ENCODE measurements at places on chromosomes 3 and 15. TPM values are rescaled to one million over a fixed set of nuclear protein-coding genes. Genes with fewer than 3 reads are reported as not detected.

GRCh38 chr3:177106184-177106583 is 91.1 kb downstream of the TBL1XR1 start:
- DNase-seq, result no peak

DNA sequence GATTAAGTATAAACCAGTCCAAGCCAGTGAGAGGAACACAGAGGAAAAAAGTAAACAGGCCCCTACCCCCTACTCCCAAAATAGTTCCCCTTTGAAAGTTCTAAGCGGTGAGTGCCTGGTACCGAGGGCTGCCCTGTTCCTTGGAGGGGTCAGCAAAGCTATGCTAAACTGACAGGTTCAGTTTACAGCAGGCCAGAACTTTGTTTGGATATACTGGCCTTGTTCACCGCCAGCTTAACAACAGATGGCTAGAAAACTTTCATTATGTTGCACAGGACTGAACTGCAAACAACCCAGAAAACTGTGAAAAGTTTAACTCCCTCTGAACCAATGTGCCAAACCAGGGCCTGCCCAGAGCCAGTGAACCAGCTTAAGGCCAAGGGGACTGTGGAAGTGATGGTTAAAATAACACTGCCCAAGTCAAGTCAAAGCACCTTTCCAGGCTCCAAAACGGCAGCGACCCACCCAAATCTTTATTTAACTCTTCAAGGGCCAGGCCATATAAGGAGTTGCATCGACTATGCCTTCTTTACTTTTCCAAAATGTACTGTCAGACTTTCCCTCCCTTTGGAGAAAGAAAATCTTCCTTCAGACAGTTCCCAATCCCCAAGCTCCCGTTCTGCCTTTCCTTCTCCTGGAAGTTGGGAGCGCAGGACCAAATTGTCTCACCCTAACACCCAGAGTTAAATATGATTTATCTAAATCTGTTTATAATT is 448.0 kb downstream of the FOXP1 start:
- no peak for DNase-seq

- DNase-seq, result no peak
Measured at GRCh38 chr3:185215873-185216606, 37.8 kb downstream of the EHHADH start.

DNA sequence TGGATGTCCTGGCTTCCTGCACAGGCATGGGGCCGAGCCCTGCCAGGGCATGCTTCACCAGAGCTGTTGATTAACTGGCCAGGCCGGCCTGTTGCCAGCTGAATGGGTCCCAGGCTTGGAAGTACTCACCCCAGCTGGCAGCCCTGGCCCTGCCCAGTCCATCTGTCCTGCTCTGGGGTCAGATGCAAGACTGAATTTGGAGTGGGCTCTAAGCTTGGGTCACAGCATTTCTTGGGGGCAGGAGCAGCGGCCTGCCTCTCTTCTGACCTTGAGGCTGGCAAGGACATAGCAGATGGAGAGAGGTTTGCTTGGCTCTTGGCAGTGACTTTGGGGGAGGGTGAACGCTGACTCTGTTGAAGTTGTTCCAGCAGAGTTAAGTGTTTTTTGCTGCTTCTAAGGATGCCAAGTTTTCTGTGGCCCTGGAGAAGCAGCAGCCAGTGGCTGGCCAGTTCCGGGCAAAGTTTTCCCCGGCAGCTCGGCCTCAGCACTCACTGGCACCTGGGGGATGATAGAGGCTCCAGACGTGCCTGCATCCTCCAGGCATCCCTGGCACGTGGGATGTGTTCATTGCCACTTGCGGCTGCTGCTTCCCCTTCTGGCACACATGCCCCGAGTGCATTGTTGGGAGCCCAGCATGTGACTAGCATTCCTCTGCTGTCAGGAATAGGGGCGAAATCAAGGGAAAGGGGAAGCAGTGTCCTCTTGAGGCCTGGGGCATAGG is 22.9 kb downstream of the PDIA5 start:
- DNase-seq, result no peak

DNA sequence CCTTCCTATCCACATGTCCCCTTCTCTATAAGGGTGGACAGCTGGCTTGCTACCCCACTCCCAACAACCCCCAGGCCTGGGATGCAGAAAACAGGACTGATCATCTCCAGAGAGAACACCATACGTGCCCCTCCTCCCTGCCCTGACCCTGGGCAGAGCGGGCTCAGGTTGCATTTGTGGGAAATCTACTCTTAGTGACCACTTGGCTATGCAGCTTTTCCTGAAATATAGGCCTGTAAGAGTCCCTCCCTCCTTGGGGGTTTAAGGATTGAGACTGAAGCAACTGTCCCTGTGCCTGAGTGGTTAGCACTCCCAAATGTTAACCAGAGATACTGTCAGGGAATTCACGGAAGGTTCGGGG is 11.7 kb downstream of the SH2D7 start:
- no peak for DNase-seq

DNA sequence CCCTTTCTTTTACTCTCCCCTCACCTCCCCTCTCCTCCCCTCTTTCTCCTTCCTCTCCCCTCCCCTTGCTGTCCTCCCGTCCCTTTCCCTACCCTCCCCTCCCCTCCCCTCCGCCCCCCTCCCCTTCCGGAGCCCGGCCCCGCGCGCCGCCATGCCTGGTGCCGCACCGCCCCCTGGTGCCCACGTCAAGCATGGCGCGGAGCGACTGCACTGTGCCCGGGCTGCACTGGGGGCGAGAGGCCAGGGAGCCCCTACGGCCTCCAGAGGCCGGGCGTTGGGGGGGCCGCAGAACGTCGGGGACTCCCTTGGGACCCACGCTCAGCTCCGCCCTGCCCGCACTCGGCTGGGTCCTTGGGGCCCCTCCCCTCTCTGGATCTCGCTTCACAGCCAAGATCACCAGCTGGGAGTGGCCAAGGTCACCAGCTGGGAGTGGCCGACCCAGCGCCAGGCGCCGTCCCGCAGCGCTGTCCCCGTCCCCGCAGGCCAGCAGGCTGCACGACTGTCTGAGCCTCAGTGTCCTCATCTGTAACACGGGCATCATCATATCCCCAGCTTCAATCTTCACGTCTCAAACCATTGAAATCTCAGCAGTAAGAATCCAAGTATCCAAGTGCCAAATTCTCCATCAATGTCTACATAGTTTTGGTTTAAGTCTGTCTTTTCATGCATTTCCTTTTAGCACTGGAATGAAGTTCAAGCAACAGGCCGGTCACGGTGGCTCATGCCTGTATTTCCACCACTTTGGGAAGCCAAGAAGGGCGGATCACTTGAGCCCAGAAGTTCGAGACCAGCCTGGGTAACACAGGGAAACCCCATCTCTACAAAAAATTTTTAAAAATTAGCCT is 42.5 kb downstream of the TPRA1 start:
- DNase-seq, result peak; percentile 93

GRCh38 chr3:172520301-172520831 is 2.9 kb downstream of the TNFSF10 start:
- no peak for DNase-seq

DNA sequence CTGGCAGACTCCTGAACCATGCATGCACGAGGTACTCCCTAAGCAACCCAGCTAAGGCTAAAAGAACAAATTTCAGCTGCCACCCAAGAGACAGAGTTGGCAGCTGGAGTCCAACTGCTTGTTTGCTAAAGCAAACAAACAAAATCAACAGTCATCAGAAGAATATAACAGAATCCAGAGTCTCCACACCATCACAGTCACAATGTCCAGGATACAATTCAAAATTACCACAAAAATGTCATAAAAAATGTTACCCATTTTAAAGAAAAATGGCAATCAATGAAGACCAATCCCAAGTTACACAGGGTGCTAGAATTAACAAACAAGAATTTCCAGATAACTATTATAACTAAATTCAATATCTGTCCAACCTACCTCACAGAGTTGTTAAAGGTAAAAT is 42.9 kb downstream of the RFTN1 start:
- no peak for DNase-seq

DNA sequence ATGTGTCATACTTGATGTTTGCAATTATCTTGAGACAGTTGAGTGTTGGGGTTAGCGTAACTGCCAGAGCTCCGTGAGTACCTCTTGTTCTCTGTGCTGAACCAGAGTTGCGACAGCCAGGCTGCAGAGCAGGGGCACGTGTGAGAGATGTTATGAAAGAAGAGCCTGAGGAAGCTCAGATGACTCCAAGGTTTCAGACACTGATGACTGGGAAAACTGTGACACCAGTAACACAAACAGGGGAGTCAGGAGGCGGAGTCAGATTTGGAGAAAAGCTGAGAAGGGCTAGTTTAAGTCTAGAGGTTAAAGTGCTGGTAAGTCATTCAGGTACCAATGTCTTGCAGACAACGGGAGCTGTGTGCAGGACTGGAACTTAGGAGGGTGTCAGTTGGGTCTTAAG is 45.0 kb downstream of the BLM start:
- DNase-seq, result no peak

GRCh38 chr3:194194757-194195085 is 58.8 kb downstream of the HES1 start:
- DNase-seq, result no peak

DNA sequence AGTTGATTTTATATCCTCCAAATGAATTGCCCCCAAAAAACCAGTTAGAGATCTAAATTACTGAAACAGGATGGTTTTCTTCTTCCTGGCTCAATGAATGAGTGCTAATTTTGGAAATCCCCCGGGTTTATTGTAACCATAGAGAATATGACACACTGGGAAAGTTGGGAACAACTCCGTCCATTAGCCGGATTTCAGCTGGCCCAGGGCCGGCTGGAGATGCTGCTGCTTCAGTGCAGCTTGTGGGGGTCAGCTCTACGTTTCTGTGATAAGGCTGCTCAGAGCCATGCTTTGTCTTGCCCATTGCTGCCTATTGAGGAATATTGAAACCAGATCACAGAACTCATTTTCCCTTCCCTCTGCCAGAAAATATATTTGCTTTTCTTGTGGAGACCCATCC is 20.3 kb downstream of the GYG1 start:
- no peak for DNase-seq

- DNase-seq, result no peak
Measured at GRCh38 chr15:77104155-77104554, 33.2 kb upstream of the TSPAN3 start.

- DNase-seq, result no peak
Measured at GRCh38 chr3:75296858-75297257, 367.3 kb upstream of the FRG2C start.

Gene CNBP
- total RNA-seq, result 203 TPM

Gene MESP2
- not detected for total RNA-seq

Gene SPATA12
- total RNA-seq, result not detected

Gene CSPG4
- total RNA-seq, result 43.3 TPM
